IMR-90 (cell line): ENCODE measurements at places on chromosomes 3 and 15. TPM values are rescaled to one million over a fixed set of nuclear protein-coding genes. Genes with fewer than 3 reads are reported as not detected.

DNA sequence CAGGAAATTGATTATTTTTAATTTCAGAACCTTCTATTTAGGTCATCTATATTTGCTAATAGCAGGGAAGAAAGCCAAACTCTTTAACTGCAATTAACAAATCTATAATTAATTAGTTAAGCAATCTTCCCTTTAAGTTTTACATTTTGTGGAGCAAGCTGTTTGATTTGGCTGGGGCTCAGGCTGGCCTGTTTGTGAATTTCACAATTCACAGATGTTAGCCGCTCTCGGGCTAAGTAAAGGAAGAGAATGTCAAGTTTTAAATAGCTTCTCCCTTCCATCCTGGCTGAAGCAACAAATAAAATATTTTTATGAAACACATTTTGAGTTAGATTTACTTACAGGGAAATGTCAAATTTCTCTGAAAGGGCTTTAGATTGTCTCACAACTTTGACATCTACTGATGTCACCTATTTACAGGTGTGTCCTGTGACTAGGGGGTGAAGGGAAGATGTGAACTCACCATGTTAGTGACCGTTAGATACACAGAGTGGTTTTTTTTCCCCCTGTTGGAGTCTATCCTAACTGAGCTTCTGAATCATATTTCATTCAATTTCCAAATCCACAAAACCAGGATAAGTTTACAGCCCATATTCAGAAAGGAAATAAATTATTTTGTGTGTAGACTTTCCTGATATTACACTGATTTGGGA lies 1.3 kb upstream of the TP63 start:
- DNase-seq, result no peak

GRCh38 chr15:42544853-42545629 lies 3.6 kb downstream of the LRRC57 start:
- no peak for DNase-seq

SPESP1 gene
- 3.0 and 3.3 TPM in 2 replicates for total RNA-seq

DLL4 gene
- total RNA-seq, result 1.7 and 1.8 TPM in 2 replicates

CPB1 gene
- not detected in 2 replicates for total RNA-seq

DNA sequence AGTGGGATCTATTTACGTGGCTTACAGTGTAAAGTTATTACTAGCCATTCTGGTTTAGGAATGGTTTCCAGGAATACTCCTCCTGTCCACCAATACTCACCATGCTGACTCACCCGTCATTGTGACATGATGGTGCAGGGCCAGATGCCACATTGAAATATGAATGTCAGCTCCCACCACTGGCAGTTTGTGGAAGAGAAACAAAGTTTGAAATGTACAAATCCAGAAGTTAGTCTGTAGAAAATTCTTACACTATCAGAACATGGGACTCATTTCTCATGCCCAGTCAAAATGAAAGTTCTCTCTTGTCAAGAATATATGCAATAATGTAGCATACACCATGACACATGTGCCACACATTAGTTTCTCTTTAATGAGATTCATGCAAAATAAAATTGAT lies 14.4 kb upstream of the TSPAN3 start:
- peak; percentile 68 for DNase-seq

DNA sequence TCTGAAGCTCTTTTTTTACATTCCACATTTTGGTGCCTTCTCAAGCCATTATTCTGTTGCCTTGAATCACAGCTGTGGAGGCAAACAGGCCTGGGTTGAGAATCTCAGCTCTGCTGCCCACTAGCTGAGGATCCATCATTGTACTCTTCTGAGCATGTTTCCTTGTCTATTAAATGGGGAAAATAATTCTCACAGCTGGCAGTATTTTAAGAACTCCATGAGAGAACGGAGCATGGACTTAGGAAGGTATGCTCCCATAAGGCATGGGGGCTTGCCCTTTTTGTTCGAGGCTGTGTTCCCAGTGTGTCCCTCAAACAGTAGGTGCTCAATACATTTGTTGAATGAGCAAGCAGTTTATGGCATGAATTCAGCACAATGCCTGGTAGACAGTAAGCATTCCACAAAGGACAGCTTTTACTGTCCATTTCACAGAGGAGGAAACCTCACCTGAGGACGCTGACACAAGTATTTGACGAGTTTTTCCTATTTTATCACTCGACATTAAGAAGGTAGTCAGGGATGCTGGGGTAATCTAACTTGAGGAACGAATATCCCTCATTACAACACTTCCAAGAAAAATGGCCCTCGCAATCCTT lies 2.1 kb upstream of the PTPRG start:
- DNase-seq, result no peak

- peak; percentile 32 for DNase-seq
Observed at GRCh38 chr3:79521221-79521848, 246.5 kb downstream of the ROBO1 start.

PLEKHO2 gene
- total RNA-seq, result 18.6 and 19.0 TPM in 2 replicates

DNA sequence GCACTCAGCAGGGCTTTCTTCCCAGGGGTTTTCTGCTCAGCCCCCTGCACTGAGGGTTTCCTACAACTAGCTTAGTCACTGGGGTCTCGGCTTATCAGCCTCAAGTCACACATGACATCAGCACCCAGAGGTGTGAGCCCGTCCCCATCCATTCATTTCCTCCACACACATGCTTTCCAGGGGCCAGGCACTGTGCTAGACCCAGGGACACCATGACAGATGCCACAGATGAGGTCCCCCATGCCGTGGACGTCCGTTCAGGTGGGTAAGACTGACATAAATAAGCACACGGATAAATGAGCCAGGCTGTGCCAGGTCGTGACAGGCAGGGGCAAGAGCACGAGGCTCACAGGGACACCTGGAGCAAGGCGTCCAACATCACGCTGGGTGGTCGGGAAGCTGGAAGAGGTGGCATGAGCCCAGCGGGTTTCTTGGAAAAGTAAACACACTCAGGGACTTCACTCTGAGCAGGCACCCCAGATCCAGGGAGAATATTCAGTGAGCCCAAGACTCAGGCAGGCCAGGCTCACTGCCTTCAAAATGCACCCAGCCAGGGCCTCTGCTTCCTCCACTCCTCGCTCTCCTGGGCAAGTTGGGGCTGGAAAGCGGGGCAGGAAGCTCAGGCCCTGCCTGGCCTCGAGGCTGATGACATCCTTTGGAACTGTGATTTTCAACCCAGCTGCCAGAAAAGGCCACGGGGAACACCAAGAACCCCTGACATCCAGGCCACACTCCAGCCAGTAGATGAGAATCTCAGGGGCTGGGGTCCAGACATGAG lies 139.3 kb downstream of the CHSY1 start:
- DNase-seq, result no peak
